ENCODE measurements at places on chromosomes 1 and 21.

DNA sequence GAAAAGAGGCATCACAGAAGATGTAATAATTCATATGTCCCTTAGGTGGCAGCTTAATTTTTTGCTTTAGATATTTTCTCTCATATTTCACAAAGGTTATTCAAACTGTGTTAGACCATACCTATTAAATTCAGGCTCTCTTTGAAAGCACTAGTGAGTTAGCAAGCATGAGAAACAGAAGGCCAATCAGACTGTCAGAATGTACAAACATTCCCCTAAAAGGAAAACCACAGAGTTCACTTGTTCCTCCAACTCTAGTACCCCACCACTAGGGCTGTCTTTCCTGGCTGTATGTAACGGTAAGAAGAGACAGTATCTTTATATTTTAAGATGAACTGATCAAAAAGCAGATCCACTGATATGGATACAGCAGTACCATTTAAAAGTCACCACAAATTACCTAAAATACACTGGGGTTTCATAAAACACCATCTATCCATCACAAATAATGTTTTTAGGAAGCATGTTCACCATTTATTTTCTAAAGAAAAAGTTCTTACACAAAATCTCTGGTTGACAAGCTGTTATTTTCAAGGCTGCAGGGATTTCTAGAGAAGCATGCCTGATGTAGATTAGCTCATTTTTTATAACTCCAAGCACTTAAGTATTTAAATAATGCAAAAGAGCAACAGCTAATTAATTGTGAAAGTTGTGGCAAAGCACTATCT is 1.8 kb downstream of the ARPC5 start:
- DNase-seq = no peak

DNA sequence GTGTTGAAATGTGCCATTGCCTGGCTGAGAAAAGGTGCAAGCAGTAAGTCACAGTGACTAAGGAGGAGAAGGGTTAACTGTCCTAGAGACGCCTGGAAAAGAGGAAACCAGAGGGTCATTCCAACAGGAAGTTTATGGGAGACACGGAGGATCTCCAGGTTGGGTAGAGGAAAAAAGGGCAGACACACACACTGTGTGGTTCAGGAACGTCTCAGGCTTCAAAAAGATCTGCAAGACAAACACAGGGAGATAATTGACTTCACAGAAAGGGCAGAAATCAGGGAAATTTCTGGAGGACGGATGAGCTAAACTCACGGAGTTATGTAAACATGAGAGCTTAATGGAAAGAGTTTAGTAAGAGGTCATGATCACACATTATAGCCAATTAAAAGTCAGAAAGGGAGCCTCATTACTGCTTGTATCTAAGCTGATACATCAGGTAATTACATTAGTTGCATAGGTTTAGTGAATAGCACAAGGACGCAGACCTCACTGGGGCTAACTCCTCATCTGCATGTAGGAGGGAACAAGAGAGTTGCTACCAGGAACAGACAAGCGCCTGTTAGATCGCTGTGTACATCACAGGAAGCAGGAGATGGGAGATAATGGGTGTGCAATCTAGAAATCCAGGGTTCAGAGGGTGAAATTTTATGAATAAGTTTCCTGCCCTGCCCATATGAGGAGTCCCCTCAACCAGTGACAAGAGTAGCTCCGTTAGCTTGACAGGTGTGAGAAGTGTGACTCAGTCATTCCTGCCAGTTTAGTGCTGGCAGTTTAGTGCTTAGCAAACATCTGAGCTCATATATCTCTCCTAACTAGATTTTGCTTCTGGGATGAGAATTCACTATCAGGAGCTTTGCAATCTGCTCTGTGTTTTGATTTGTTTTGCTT is 96.6 kb upstream of the TNR start:
- no peak for DNase-seq

- no peak for DNase-seq
Observed at GRCh38 chr1:165395478-165395877, 39.0 kb upstream of the LMX1A start.

- DNase-seq = no peak
Observed at GRCh38 chr1:222301652-222302051, 246.3 kb downstream of the HHIPL2 start.

DNA sequence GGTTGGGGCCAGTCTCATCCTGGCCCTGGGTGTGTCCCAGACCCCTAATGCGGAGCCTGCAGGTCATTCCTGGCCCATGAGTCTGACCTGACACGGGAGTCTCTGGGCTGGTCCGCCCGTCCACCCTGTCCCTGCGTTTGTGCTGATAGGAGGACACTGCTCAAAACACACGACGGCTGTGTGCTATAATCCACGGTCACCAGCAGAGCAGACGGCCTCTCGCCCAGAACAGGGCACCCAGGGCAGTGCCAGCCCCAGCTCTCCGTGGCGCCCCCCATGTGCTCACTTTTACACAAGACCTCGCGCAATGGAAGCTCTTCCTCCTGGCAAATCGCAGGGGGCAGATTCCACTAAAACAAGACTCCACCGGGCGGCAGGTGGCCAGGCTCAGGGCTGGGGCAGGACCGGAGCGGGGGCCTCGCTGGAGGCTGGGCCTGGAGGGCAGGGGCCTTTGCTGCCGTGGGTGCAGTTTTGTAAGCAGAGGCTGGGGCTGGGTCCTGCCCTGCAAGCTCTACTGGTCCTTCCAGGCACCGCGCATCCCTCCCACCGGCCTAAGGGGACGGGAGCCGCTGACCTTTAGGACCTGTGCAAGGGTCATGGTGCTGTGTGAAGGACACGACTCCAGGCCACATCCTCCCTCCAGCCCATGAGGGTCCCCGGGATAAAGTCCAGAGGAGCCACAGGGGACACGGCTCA is 10.6 kb upstream of the SLC19A1 start:
- DNase-seq = no peak

GRCh38 chr1:233168384-233168783 is 127.1 kb downstream of the PCNX2 start:
- no peak for DNase-seq

DNA sequence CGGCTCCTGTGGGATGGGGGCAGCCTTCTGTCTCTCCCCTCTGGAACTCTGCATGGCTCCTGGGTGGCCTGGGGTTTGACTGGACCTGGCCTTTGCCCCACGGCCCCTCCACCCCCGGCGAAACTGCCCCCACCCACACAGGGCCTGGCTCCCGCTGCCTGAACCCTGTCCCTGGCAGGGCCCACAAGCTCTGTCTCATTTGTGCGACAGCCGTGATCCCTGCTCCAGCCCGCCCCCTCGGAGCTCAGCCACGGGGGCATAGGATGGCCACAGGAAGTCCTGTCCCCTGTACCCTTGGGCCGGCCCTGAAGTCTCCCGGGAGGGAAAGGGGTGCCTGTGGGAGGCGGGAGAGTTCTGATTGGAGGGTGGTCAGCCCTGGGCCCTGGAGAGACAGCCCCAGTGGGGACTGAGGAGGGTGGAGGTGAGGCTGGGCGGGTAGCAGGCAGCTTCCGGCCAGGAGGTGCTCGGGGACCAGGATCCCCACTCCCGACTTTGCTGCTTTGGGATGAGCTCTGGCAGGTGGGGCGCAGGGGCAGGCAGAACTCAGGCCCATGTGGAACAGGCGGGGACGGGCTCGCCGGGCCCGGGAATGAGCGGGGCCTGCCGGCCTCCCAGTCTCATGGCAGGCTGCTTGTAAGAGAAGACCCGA is 45.1 kb downstream of the SLX9 start:
- no peak for DNase-seq

DNA sequence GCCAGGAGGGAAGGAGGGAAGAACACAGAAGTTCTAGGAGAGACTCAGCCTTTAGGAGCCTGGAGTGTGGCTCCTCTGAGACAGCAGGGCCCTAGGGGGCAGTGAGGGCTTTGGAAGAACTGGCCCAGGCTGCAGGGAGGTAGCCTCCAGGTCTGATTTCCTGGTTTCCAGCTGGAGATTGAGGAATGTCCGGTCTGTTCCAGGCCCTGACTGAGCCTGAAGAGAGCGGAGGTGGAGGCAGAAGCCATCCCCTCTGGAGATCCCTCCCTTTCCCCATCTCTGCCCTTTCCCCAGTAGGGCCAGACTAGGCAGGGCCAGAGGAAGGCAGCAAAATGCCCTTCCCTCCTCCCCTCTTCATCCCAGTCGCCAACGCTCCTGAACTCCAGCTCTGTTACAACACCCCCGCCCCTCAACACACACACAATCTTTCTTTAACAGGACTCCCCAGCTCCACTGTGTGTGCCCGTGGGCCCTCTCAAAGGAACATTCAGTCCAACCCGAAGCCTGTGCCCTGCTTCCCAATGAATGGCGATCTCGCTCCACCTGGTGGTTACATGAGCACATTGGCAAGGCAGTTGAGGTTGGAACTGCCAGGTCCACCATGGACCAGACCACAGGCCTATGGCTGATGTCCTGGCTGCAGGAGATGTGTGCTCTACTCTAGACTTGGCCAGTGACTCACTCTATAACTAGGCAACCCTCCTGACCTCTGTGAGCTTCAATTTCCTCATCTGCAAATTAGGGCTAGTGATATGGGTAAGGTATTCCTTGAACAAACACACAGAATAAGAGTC is 32.0 kb downstream of the MAP7D1 start:
- peak; percentile 66 for DNase-seq

GRCh38 chr1:99969729-99970621 is at the start of gene SLC35A3:
Gene SLC35A3, plus strand, starts transcription at chr1:99969996. Its CDS starts 23,559 bp downstream, at chr1:99993555.
- peak; percentile 65 for DNase-seq

DNA sequence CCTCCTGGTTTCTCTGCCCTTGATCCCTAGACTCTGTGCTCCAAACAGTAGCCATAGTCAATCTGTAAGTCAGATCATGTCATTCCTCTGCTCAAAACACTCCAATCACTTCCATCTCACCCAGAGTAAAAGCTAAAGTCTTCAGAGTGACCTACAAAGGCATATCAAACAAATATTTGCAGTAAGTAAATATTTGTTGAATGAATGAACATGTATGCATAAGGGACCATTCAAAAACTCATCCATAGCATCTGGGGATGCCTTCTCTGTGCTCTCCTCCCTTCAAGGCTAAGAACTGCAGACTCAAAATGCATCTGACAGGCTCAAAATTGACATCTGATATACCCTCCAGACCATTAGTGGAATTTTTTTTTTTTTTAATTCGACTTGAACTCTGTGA is 18.1 kb upstream of the AK5 start:
- no peak for DNase-seq

GRCh38 chr1:29719253-29719652 is 482.9 kb downstream of the PTPRU start:
- no peak for DNase-seq

- no peak for DNase-seq
Observed at GRCh38 chr1:25811384-25812082, 8.2 kb upstream of the MTFR1L start.

DNA sequence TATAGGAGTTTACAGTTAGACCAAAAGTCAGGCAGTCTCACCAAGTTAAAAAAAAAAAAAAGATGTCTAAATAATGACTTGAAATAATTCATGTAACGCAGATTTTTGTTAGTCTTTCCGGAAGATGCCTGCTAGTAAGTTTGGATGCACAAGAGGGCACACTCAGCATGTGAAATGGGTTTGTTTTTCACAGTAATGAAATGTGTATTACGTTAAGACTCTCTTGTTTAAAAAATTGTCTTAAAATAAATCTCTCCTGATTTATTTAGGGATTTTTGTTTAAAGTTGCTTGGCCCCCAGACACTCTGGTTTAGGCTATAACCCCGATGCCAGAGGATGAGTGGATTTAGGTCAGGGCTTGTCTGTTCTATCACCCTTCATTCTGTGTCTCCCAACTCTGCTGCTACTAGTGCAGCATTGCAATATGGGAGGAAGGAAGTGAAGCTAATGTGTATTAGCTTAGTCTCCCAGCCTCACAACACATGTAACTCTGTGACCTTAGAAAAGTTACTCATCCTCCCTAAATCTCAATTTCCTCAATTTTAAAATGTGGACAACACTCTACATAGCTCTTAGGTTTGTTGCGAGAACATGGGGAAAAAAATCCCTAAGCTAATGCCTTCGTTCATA is 25.7 kb downstream of the CTH start:
- no peak for DNase-seq
